ENCODE measurements at places on chromosomes 7 and 10. TPM values are rescaled to one million over a fixed set of nuclear protein-coding genes. Genes with fewer than 3 reads are reported as not detected.

The IKZF1 gene
- not detected for total RNA-seq

The CYP2C9 gene
- total RNA-seq, result not detected

The C10orf105 gene
- total RNA-seq, result not detected

The GOT1 gene
- total RNA-seq, result 61.2 TPM

The DPP6 gene
- not detected for total RNA-seq

The MYH16 gene
- total RNA-seq, result 1.1 TPM

The HGF gene
- 0.04 TPM for total RNA-seq

The TCERG1L gene
- total RNA-seq, result 0.31 TPM

The CFAP69 gene
- total RNA-seq, result 0.30 TPM

The TAS2R4 gene
- 0.61 TPM for total RNA-seq

The PPP1R9A gene
- total RNA-seq, result not detected

The EMX2 gene
- 1.2 TPM for total RNA-seq

The ALDH18A1 gene
- total RNA-seq, result 51.9 TPM

The TMEM236 gene
- total RNA-seq, result 0.04 TPM

The OR6V1 gene
- total RNA-seq, result not detected

The HDAC9 gene
- total RNA-seq, result 3.0 TPM

The FANK1 gene
- total RNA-seq, result 2.1 TPM

The METTL27 gene
- total RNA-seq, result 3.2 TPM

The SLC18A3 gene
- not detected for total RNA-seq

The BTBD16 gene
- 0.15 TPM for total RNA-seq

The GIMAP5 gene
- total RNA-seq, result not detected

The CCDC3 gene
- 0.31 TPM for total RNA-seq

The ZNF655 gene
- total RNA-seq, result 46.9 TPM

The STAG3 gene
- not detected for total RNA-seq

The RBP4 gene
- not detected for total RNA-seq

The ACTR1A gene
- 109 TPM for total RNA-seq

The SFXN2 gene
- total RNA-seq, result 5.6 TPM

The LRMDA gene
- total RNA-seq, result 0.39 TPM

The STEAP4 gene
- 0.76 TPM for total RNA-seq

The IDI1 gene
- 117 TPM for total RNA-seq

The SLF2 gene
- total RNA-seq, result 6.9 TPM

The TEX36 gene
- total RNA-seq, result not detected

The LFNG gene
- 30.1 TPM for total RNA-seq

The PAX4 gene
- not detected for total RNA-seq

The TMEM273 gene
- not detected for total RNA-seq

The VGF gene
- total RNA-seq, result 0.08 TPM

The EGFR gene
- total RNA-seq, result 121 TPM

The VSTM2A gene
- not detected for total RNA-seq
